Stimulated activated CD4-positive, alpha-beta T cell treated with anti-CD3 and anti-CD28 coated beads, Interleukin-2, amount 100 ng/mL, for 48 hours (primary cell): ENCODE measurements at places on chromosomes 2 and 18.

- no peak for DNase-seq
Observed at GRCh38 chr2:8659735-8660492, 21.9 kb upstream of the ID2 start.

DNA sequence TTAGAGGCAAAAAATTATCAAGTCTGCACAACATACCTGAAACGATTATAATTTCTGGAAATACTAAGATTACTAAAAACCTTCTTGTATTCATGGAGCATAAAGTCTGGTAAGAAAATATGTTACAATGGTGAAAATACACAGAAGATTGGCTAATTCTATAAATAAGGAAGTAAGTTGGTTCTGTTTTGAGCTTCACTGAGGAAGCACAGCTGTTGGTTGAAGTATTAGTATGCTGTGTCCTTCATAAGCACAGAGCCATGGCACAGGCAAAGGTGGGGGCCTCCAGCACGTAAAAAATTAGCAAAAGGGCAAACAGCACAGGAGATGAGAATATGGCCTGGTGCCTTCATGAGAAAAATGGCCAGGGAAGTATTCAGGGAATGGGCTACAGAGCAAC, 40.4 kb upstream of the ANKRD62 start:
- no peak for DNase-seq

DNA sequence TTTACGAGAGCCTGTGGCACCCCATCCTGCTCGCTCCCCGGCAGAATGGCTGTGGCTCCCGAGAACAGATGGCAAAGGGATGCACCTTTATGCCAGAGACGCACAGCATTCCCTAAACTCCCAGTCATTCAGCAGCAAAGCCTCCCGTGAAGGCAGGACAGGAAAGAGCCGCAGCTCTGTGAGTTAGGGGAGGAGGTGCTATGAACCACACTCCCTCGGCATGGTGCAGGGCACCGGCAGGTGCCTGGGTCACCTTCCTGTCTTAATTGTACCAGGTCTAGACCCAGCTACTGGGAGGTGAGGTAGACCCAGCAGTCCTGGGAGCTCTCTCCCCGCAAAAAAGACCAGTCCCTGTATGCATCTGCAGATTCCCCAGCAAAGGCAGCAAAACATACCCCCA, 149.8 kb downstream of the TWIST2 start:
- DNase-seq, result no peak

DNA sequence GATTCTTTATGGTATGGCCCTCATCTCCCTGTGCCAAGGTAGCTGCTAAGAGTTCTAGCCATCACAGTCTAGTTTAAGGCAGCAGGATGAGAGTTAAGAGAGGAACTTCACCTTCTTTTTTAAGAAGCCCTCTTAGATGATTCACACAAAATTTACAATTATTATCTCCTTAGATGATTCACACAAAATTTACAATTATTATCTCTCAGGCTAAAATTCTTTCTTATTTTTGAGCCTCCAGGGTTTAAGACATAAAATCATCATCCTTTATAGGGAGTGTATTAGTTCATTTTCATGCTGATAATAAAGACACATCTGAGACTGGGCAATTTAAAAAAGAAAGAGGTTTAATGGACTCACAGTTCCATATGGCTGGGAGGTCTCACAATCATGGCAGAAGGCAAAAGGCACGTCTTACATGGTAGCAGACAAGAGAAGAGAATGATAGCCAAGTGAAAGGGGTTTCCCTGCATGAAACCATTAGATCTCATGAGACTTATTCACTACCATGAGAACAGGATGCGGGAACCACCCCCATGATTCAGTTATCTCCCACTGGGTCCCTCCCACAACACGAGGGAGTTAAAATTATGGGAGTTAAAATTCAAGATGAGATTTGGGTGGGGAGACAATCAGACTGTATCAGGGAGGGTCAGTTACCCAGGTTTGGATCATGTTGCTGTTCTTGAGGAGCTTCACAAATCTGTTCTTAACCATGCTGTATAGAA, 133.0 kb upstream of the MYO3B start:
- DNase-seq, result no peak

- no peak for DNase-seq
Observed at GRCh38 chr2:150125708-150126107, 361.8 kb downstream of the RND3 start.

GRCh38 chr18:7901657-7902056, 334.5 kb downstream of the PTPRM start:
- no peak for DNase-seq

DNA sequence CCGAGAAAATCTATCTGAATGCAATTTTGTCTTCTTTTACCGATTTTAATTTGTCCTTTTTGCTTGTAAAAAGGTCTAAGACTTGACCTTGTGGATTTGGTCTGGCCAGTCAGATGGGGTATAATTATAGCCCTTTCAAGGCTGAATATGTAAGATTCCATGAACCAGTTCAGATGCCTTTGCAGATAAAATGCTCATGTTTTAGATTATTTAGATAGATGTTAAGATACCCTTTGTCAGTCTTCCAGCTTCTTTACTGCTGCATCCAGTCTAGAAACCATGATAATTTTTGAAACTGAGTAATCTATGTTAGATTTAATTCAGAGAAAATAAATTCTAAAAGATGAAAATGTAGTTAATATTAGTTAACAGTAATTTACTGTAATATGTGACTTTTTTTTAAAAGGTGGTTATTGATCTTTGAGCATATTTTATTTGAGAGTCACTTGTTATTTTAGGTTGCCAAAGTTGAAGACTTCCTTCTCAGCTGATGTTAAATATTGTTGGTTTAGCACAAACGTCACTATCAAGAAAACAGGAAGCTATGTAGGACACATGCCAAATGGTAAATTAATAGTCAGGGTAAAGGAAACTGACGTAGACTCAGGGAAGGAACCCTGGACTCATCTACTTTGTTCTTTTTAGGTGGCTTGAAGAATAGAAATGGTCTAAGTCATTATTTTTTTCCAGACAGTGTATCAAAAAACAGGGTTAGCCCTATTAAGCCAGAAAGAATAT, 29.8 kb downstream of the BABAM2 start:
- no peak for DNase-seq

DNA sequence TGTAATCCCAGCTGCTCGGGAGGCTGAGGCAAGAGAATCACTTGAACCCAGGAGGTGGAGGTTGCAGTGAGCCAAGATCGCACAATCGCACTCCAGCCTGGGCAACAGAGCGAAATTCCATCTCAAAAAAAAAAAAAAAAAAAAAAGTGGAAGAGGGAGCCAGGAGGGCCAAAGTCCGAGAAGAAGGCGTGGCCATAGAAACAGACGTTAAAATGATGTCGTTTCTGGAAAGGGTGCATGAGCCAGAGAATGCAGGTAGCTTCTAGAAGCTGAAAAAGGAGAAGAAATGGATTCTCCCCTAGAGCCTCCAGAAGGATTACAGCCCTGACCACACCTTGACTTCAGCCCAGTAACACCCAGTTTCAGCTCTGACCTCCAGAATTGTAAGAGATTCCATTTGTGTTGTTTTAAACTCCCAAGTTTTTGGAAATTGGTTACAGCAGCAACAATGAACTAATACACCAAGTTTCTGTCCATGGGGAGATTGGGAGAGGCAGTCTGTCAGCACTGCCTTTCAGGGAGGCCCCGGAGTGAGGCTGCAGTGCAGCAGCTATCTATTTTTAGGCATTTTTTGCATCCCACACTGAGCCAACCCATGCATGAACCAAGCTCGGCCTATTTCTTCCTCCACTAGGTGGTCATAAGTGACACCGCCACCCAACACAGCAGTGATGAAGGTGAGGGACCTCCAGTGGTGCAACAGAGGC, 14.2 kb upstream of the TRAF3IP1 start:
- DNase-seq, result no peak

GRCh38 chr18:60372596-60372995, at the start of gene MC4R:
MC4R (minus strand) TSS chr18:60372775; CDS start chr18:60372349, 426 bp downstream.
- DNase-seq, result no peak

DNA sequence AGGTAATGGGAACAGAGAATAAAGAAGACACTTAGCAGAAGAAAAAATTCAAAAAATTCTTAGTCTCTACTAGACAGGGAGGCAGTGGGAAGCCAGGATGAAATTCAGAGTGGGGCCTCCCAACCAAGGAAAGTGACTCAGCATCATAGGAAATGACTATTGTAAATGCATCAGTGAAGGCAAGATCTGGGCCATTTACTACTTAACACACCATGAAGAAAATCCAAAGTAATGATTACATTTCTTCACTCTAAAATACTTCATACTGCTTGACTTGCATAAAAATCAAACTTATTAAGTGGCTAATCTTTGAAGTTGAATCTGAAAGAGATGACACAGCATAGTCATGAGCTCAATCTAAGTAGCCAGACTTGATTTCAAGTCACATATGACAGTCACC, 405.8 kb upstream of the SLC39A10 start:
- no peak for DNase-seq

DNA sequence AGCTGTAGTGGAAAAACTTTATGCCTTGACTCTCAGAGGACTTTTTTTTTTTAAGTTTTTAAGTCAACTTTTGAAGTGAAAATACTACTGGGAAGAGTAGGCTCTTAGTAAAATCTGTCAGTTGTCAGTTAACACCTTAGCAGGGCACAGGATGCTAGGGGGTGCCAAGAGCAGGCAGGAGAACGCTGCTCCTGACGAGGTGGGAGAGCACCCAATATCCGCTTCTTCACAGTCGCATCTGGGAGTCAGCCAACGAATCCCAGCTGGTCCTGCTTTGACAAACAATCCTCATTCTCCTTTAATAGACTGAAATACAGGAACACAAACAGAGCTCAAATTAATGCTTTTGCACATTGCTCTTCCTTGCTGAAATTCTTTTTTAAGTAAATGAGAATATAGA, 709.5 kb upstream of the ACVR2A start:
- DNase-seq, result no peak

DNA sequence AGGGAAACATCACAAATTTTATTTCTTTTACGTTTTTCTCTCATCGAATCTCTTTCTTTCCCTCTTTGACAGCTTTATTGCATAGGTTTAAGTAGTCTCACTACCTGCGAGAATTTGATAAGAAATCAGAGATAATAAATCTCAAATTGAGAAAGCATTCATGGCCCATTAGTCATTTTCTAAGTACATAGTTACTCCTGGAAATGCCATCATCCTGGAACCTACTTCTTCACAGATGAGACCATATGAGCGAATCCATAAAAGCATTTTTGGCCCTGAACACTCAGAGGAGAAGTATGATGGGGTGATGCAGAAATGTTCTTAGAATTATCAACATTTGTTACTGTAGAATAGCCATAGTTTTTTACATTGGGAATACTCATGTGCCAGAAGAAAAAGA, 138.0 kb upstream of the ARHGAP28 start:
- DNase-seq, result no peak

DNA sequence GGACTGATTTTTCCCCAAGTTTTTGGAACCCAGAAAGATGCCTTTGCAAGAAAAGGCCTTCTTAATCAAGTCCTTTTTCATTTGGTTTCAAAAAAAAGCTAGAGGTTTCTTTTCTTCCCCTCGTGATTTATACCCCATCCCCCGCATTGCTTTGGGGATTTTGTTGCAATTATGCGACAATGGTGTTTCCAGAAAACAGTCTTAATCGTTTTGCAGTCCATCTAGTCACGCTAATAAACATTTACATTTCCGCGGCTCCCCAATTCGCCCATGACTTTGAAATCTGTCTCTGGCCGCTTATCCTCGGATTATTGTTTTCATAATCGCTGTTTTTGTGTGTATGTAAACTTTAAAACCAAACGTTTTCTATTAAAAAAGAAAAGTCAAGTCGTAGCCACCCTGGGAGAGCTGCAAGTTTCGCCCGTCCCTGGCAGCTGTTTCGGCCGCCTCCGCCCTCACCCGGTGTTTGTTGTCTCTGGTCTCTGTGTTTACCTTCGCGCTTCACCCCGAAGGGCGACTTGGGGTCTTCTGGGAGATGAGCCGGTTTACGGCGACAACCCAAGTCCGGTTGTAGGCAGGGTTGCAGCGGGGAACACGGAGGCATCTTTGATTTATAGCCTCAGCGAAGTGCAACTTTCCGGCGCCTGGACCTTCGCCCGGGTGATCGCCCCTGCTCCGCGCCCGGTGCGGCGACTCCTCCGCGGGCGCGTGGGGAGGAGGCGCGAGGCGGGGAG, 667 bp downstream of the SP9 start:
- DNase-seq, result no peak

- no peak for DNase-seq
Observed at GRCh38 chr2:168008646-168009195, 238.7 kb downstream of the STK39 start.

DNA sequence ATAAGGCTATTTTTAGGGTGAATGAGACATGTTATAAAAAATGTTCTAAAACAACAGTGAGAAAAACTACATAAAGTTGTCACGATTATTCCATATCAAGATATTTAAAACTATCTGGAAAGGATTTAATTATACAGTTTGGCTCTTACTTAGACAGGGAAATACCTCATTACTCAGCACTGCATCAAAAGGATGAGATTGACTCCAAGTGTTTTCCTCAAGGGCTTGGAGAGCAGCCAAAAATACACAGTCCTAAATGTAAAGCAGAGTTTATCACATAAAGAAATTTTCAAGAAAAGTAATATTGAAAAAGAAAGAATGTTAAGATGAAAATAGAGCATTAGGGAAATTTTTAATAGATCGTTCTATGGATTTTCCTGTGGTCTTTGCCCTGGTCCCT, 285.5 kb upstream of the NETO1 start:
- no peak for DNase-seq

DNA sequence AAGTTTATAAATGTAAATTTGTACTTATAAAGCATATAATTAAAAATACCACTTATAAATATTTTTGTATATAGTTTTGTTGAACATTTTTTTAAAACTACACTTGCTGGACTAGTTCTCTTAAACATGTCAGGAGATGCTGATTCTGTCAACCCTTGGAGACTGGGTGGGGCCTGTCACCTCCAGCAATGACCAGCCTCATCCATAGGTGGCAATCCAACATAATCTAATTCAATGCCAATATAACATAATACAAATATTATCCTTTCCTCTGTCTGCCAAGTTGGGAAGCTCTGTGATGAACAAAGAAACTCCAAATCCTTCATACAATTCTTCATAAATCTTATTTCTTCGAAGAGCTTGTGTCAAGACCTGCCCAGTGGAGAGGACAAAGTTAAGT, 140.4 kb downstream of the RBMS1 start:
- no peak for DNase-seq

- no peak for DNase-seq
Observed at GRCh38 chr2:62787386-62787785, 81.9 kb downstream of the EHBP1 start.

GRCh38 chr18:79785831-79786230, 11.9 kb upstream of the KCNG2 start:
- no peak for DNase-seq

DNA sequence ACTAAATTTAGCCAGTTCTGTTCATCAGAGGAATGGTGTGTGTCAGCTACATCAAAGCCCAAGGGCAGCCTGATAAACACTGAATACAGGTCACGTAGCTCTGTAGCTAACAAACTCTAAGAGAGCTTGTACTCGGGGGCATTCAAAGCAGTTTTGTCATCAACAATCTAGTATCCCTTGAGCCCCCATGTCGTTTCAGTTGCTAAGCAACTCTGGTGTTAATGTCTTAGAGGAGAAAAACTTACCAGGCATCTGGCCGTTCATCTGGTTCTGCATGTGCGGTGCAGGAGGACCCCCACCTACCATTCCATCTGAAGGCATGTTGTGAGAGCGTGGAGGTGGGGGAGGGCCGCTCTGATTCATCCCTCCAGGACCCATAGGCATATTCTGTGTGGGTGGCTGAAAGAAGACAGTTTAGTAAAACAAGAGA, 33.1 kb downstream of the SS18 start:
- no peak for DNase-seq

GRCh38 chr18:65938592-65939372, 188.0 kb downstream of the CDH7 start:
- DNase-seq, result no peak
